Activated naive CD8-positive, alpha-beta T cell treated with anti-CD3 and anti-CD28 coated beads for 36 hours (primary cell): ENCODE measurements at places on chromosomes 16 and 17. TPM values are rescaled to one million over a fixed set of nuclear protein-coding genes. Genes with fewer than 3 reads are reported as not detected.

DNA sequence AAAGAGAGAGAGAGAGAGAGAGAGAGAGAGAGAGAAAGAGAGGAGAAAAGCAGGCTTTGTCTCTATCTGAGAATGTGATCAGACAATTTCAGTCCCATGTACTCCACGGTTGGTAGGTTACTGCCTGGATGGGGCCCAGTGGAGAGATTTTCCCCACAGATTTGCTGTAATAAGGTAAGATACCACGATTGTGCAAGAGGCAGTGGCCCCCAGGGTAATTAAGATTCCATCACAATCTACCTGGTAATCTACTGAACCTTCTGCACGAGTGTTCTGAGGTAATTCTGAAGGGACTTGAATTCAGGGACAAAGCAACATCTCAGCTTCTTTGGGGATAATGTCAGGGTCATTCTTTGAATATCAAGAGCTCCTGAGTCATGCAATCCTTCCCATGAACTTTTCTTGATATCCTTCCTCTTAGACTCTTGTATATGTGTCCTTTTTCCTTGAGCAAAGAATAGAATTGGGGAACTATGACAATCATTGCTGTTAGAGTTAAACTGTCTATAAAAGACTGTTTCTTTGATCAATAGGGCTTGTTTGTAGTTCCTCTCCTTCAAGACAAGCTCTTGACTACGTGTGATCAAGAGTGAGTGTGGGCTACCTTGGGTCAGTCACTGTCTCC lies 306.6 kb downstream of the MAF start:
- no peak for DNase-seq

GRCh38 chr17:14744761-14745473 lies 444.0 kb downstream of the HS3ST3B1 start:
- no peak for DNase-seq

DNA sequence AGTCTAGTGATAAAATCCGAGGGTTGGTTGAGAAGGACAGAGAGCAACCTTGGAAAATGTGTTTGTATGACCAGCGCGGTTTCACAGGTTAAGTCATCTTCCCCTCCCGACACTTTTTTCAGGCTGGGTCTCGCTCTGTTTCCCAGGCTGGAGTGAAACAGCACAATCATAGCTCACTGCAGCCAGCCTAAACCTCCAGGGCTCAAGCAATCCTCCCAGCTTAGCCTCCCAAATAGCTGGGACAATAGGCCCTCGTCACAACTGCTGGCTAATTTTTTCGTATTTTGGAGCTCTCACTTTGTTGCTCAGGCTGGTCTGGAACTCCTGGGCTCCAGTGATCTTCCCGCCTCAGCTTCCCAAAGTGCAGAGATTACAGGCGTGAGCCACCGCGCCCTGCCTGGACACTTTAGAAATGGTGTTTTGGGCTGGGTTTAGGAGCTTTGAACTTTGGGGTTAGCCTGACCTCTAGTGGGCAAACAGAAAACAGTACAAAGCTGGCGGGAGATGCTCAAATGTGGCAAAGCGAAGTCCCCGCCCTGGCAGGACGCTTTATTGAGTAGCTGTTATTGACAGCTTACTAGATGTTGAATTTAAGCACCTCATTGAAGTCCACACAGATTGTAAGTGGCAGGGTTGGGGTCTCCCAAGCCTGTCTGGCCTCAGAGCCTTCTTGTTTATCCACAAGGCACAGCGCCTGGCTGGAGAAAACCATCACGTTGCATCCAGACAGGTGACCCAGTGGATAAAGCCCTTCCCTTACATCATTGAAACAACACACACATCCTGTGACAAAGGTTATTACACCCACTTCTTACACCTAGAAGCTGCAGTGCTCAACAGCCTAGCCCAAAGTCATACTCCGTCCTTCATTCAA lies 34.7 kb upstream of the RBBP6 start:
- DNase-seq = peak; percentile 45

DNA sequence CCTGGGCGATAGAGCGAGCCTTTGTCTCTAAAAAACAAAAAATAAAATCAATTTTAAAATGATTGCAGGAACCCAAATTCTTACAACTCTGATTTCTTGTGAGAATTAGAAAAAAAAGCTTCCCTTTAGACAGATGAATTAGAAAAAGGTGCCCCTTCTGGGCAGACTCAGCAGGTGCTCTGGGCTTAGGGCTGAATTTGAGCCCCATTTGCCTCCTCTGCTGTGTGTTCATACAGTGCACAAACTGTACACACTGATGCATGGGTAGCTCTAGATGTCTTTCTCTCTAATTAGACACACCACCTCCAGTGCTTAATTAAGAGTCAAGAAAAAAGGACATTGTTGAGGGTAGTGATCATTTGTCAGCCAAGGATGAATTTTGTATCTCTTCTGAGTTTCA lies 38.5 kb upstream of the NOL11 start:
- DNase-seq = no peak

CMTM2 gene
- not detected for total RNA-seq

GRCh38 chr16:69451166-69451565 lies 26.7 kb downstream of the CYB5B start:
- no peak for DNase-seq

MAPT gene
- 0.88 TPM for total RNA-seq

DNA sequence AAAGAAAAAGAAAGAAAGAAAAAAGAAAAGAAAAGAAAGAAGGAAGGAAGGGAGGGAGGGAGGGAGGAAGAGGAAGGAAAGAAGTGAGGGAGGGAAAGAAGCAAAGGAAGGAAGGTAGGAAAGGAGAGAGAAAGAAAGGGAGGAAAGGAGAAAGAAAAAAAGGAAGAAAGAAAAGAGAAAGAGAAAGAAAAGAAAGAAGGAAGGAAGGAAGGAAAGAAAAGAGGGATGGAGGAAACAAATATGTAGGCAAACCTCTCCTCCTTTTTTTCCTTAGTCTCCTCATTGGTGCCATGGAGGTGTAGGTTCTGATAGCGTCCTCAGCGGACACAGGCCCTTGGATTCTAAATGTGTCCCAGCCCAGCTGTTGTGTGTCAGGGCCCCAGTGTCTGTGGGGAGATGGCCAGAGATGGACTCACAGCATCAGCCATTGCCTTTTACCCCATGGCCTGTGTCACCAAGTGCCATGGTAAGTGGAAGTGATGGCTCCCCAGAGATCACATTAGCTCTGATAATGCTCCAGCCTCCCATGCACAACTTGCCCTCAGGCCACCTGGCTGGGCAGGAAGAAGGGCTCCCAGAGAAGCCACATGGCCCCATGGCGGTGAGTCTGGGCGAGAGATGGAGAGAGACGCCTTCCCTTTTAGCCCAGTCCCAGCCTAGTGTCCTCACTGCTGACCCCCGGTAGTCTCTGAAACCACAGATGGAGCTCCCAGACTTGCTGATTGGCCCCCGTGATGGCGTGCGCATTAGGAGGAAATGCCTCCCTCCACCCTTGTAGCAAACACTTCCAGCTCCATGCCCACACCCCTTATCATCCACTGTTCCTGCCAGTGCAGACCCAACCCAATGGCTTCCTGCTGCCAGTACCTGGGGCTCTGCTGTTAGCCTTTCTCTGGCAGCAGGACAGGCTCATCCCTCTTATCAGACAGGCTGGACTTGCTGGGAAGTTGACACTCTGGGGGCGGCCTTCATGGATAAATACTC lies 3.7 kb upstream of the SLC6A2 start:
- no peak for DNase-seq
